Central memory CD8-positive, alpha-beta T cell (primary cell): ENCODE measurements at places on chromosomes 3 and 15.

DNA sequence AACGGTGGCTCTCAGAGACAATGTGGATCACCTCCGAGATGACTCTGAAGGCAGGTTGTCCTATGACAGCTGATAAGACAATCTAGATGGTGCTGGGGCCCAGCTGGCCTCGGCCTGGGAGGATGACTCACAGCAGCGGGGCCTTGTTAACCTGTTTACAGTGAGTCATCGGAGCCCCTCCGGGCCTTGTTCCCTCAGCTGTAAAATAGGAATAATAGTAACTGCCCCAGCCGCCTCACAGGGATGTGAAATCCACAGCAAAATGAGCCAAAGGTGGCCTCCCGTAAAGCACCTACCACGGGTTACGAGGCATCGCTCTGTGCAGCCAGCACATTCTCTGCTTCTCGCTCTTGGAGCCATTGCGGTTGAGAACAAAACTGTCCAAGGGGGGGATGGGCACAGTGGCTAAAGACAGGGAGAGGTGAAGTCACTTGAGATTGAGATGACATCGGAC, 88.6 kb upstream of the RASGRF1 start:
- DNase-seq = no peak

DNA sequence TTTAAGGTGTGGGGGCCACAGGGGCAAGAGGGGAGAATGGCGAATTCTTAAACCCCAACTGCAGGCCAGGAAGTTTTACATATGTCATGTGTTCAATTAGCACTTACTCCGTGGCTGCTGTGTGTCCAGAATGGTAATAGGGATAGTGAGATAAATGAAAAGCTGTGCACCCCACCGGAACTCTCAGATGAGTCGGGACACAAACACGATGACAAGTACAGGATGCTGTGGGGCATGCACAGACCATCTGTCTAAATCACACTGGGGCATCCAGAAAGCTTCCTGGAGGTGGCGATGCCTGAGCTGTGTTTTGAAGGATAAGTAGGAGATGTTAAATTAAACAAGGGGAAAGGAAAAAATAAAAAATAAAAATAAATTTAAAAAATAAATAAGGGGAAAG, 18.3 kb upstream of the TMEM158 start:
- DNase-seq = no peak

- DNase-seq = no peak
Measured at GRCh38 chr3:99545941-99546580, 92.3 kb upstream of the COL8A1 start.

DNA sequence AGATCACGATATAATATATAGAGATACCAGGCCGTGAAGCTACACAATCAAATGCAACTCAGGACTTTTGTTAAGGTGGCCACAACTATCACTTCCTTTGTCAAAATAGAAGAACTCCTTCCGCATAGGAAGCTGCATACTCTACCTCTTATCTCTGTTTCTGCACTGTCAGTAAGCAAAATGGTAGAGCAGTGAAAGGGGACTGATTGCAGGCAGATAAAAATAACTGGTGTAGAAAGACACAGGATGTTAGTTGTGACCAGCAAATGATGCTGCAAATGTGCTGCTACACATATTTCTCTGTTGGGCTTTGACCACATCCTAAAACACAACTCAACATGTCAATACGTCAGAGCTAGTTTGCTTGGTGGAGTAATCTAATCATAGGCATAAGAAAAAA, 16.3 kb upstream of the TRAT1 start:
- no peak for DNase-seq

- DNase-seq = no peak
Measured at GRCh38 chr15:30859091-30859874, 44.4 kb upstream of the FAN1 start.

- no peak for DNase-seq
Measured at GRCh38 chr3:129474984-129475804, 35.2 kb downstream of the IFT122 start.

GRCh38 chr3:111568911-111569310, 26.2 kb downstream of the ZBED2 start:
- no peak for DNase-seq

- no peak for DNase-seq
Measured at GRCh38 chr3:156133076-156133475, 12.7 kb downstream of the KCNAB1 start.

GRCh38 chr3:126358038-126358815, 1.0 kb upstream of the KLF15 start:
- no peak for DNase-seq

DNA sequence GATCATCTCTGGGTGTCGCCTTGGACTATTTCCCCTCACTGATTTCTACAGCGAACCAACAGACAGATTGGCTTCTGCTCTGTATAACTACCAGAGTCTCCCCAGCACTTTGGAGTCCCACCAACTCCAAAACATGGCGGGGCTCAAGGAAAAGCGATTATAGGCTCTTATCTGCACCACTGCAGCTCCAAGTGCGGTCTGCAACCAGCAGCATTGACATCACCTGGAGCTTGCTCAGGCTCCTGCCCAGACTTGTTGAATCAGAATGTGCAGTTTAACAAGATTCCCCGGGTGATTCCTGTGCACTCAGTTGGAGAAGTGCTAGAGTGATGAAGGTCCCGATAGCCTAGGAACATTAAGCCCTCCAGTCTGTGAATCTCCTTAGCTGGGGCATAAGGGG, 9.0 kb downstream of the CCK start:
- DNase-seq = no peak

DNA sequence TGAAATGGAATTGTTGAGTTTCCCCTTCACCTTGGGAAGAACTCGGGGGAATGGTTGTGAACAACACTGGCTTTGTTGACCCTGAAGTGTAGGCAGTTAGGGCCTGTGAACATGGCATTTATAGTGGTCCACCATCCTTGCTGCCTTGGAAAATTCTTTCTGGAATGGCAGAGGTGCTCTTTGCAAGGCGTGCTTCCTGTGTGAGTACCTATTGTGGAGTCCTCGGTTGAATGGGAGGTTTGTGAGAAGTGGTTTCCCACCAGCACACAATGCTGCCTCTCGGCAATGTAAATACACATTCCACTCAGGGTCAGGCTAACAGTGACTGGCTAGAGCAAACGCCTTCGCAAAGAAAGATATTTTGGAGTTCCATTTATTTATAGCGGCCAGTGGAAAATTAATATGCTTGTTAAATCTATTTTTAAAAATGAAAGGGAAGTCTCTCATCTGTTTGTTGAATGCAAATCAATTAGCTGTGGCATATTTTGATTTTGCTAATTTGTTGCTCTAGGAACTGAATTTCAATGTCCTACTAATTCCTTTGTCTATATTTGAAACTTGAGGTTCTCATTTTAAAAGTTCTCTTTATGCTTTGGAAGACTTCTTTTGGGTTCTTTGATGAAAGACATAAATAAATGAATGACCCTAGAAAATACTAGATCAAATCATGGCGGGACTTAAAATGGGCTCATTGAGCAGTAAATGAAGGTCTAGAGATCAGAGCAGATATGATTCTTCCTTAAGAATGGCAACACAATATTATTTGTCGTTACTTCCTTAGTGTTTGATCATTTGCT, 59.5 kb downstream of the FNDC3B start:
- DNase-seq = no peak

DNA sequence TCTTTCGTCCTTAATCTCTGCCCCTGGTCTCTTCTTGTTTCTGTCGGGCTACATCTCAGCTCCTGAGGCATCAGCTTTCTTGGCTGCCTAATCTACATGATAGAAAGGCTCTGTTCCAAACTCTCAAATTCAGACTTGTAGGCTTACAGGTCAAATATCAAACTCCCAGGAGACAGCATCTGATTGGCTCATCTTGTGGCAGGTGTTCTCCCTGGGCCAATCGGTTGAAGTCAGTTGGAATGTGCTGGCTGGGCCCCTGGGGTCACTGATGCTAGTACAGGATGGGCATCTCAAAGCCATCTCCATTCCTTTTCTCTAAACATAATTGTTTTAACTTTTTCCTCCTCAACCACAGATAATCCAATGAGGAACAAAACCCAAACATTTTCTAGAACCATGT, 198.7 kb downstream of the CNTN3 start:
- no peak for DNase-seq

DNA sequence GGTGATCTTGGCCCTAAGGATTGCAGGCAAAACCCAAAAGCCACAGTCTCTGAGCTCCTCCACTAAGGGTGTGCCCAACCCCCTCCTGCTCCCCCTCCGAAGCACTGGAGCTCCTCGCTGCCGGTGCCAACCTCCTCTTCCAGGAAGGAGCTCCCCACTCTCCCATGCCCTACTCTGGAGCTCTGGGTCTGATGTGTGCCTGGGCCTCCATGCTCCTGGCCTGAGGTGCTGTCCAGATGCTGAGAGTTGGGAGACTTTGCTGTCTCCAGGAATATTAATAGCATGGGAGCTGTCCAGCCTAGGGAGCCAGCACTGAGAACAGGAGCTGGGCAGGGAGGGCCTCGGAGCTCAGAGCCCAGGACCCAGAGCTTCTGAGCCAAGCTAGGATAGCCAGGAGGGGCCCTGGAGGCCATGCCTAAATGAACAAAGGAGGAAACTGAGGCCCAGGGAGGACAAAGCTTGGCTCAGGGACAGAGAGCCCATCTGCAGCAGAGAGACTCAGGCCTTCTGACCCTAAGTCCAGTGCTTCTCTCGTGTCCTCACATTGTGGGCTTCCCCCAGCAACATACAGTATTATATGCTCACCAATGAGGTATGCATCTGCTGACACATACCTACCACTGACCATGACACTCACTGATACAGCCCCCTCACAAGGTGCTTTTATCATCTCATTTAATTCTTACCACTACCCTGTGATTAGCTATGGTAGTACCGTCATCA, 36.9 kb upstream of the HERC1 start:
- DNase-seq = no peak

DNA sequence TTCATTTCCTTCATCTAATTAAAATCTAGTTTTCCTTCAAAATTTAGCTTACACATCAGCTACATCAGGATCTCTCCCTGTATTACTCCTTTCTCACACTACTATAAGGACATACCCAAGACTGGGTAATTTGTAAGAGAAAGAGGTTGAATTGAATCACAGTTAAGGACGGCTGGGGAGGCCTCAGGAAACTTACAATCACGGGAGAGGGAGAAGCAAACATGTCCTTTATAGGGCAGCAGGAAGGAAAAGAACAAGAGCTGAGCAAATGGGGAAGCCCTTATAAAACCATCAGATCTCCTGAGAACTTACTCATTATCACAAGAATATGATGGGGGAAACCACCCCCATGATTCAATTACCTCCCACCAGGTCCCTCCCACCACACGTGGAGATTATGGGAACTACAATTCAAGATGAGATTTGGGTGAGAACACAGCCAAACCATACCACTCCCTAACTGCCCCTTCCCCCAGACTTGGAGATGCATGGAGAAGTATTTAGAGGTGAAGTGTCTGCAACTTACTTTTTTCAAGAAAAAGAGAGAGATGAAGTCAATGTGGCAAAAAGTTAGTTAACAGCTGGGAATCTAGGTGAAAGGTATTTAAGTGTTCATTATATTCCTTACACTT, 21.3 kb downstream of the PRTG start:
- DNase-seq = no peak

- DNase-seq = no peak
Measured at GRCh38 chr3:123287962-123288302, 86.2 kb downstream of the SEC22A start.

DNA sequence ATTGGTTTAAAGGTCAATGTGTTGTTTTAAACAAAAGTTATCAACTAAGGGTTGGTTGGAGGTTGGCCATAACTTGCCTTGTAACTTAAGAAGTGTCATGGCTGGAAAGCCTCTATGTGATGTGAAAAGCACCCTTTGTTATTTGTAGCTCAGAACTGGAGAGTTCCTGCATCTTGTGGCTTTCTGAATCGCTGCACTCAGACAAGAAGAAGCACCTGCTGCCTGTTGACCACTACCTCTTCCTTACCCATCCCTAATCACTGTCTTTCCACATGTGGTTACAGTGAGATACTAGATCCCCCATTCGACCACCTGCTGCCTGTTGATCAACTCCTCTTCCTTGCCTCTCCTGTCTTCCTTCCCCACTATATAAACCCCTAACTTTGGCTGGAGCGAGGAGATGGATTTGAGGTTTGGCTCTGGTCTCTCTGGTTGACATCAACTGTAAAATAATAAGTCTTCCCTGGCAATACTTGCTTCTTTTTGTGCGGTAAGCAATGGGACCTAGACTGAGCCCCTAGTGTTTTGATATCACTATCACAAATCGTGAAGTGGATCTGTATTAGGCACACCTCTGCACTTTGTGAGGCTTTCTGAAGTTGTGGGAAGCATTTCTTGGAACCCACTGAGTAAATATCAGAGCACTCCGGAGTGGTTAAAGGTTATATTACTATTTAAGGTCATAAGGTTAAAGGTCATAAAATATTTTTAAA, 13.8 kb downstream of the RPL39L start:
- no peak for DNase-seq

GRCh38 chr3:131716007-131716406, 213.2 kb upstream of the MRPL3 start:
- DNase-seq = no peak

GRCh38 chr15:60313906-60314305, 83.9 kb downstream of the ANXA2 start:
- DNase-seq = no peak

DNA sequence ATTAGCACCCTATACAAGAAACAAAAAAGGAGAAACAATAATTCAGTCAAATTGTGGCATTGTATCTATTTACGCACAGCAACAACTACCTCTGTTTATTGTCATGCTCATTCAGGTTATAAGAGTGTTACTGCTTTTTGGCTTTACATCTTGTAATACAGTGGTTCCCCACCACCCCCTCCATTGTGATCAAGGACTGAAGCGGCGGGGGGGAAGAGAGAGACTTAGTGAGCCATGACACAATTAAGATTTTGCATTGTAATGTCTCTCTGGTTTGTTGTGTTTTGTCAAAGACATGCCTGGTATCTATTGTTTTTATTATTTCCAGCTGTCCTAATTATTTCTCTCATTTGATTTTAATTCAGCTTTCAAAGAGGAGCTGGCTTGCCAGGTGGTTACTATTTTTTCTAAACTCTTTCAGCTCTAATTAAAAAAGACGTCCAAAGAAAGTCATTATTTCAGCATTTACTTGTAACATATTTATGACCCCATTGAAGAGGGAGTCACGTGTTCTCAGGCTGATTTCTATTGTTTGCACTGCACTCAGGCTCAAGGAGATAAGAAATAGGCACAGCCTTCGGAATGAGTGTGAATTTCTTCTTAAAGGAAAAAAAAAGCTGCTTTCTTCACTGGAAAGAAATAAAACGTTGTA, 234.4 kb upstream of the TBL1XR1 start:
- no peak for DNase-seq

- no peak for DNase-seq
Measured at GRCh38 chr15:56469483-56469882, 4.5 kb upstream of the MNS1 start.

- no peak for DNase-seq
Measured at GRCh38 chr15:39699516-39700374, 82.9 kb downstream of the FSIP1 start.

- no peak for DNase-seq
Measured at GRCh38 chr15:69323893-69324430, 25.2 kb downstream of the PAQR5 start.

- DNase-seq = no peak
Measured at GRCh38 chr15:70079888-70080287, 17.8 kb downstream of the TLE3 start.
